ENCODE measurements at places on chromosomes 4 and X.
A peak's percentile ranks its signal among the peaks of the same experiment; 100 is the strongest.

GRCh38 chr4:134544303-134544770, 342.7 kb upstream of the PABPC4L start:
- DNase-seq: no peak

DNA sequence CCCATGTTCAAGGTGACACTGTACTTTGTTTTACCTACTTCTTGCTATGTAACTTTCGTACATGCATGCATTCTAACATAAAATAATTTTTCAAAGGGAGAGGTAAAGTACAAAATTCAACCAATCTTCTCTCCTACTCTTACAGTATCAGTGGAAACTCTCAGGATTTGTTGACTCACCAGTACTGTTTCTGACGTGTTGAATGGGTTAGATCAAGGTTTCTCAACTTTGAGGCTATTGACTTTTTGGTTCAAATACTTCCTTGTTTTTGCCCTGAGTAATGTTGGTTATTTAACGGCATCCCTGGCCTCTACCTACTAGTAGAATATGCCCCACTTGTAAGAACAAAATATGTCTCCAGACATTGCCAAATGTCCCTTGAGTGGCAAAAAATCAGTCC, 94.6 kb upstream of the SMAD1 start:
- no peak for DNase-seq

DNA sequence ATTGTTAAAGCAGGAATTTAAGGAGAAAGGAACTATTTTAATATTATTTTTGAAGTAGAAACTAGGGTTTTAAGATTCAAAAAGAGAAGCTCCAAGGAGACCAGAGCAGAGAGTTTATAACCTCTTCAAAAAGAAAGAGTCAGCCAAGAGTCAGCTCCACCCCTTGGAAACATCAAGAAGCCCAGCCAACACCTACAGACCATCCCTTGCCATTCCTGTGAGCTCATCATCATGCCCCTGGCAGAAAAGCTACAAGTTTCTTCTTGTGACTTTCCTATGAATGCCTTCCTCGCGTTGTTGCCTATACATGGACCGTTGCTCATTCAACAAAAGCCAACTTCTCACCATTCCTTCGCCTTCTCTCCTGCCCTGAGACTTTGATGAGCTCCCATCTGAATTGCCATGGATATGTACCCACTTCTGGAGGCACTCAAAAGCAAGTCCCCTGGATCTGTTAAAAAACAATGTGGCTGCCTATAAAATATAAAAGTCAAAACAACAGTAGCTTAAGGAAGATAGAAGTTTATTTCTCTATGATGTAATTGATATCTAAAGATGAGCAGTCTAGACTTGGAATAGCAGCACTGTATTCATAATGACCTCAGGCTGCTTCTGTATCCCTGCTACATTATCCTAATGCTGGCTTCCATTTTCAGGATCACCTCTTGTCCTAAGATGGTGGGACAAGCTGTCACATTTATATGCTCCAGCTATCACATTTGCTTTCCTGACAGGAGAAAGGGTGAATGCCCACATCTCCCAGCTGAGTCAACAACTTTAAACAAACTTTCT, 20.3 kb downstream of the PLRG1 start:
- no peak for DNase-seq

GRCh38 chr4:156962528-156962974, 9.0 kb downstream of the PDGFC start:
- DNase-seq: no peak

DNA sequence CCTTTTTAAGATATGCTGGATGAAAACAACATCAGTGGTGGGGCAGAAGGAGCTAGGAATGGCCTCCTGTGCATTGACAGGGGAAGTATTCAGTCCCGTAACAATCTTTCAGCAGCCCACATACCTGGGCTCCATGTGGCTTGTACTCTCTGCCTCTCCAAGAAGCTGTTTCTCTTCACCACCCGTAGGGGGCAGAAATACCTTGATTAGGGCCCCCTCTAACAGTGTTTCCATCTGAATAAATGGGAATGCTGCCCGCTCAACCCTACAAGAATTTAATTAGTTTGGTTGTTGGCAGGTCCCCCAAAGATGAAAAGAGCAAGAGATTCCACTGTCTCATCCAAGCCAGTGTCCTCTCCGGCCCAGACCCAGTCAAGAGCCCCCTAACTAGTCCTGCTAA, 155.2 kb downstream of the SMIM20 start:
- no peak for DNase-seq

- DNase-seq: no peak
Measured at GRCh38 chr4:183747931-183748670, 89.0 kb downstream of the TRAPPC11 start.

GRCh38 chrX:65196758-65197360, 220.6 kb upstream of the ZC4H2 start:
- no peak for DNase-seq

GRCh38 chr4:176654565-176655216, 138.0 kb downstream of the VEGFC start:
- DNase-seq: no peak

- no peak for DNase-seq
Measured at GRCh38 chr4:3386526-3386925, 55.2 kb upstream of the HGFAC start.

DNA sequence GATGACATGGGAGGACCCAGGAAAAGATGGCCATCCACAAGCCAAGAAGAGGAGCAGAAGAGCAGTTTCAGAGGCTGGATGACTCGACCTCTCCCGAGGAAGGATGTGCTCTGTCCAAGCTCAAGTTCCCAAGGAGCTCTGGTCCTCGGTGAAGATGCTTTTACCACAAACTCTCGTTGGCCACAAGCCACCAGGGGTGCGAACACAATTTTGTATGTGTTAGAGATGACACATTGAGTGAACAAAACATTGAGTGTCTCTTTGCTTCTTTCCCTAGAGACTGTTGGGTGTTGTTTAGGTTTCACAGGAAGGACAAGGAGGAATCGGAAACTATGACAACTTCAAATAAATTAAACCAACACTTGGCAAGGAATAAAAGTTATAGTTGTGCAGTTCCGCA, 26.3 kb downstream of the FGFBP1 start:
- no peak for DNase-seq

- no peak for DNase-seq
Measured at GRCh38 chr4:63036159-63036866, 1372.9 kb downstream of the TECRL start.

GRCh38 chr4:139655116-139655515, 10.5 kb upstream of the MGST2 start:
- DNase-seq: no peak

- DNase-seq: no peak
Measured at GRCh38 chr4:57426779-57427395, 316.7 kb upstream of the IGFBP7 start.

- DNase-seq: no peak
Measured at GRCh38 chrX:5876984-5877596, 351.6 kb downstream of the NLGN4X start.

- DNase-seq: no peak
Measured at GRCh38 chr4:133799717-133800315, 401.8 kb downstream of the PABPC4L start.

- DNase-seq: no peak
Measured at GRCh38 chrX:101417190-101417589, 9.2 kb downstream of the HNRNPH2 start.

- DNase-seq: no peak
Measured at GRCh38 chrX:11579636-11580600, 85.8 kb downstream of the ARHGAP6 start.

DNA sequence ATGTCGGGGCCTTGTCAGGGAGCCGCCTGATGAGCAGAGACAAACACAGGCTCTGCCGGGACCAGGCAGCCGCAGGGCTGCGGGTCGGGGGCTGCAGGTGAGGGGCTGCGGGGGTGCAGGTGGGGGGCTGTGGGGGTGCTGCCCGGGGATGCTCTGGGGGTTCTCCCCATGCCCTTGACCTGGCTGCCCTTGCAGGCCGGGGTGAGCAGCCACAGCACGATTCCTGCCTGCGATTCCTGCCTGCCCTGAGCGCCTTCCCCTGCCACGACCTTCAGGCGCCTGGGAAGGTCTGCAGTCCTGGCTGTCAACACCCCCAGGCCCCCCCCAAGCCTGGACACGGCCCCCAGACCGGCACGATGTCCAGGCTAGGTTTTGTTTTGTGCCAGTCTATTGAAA, 106.3 kb downstream of the FAM53A start:
- no peak for DNase-seq

- no peak for DNase-seq
Measured at GRCh38 chr4:42501624-42502401, 104.5 kb downstream of the SHISA3 start.

DNA sequence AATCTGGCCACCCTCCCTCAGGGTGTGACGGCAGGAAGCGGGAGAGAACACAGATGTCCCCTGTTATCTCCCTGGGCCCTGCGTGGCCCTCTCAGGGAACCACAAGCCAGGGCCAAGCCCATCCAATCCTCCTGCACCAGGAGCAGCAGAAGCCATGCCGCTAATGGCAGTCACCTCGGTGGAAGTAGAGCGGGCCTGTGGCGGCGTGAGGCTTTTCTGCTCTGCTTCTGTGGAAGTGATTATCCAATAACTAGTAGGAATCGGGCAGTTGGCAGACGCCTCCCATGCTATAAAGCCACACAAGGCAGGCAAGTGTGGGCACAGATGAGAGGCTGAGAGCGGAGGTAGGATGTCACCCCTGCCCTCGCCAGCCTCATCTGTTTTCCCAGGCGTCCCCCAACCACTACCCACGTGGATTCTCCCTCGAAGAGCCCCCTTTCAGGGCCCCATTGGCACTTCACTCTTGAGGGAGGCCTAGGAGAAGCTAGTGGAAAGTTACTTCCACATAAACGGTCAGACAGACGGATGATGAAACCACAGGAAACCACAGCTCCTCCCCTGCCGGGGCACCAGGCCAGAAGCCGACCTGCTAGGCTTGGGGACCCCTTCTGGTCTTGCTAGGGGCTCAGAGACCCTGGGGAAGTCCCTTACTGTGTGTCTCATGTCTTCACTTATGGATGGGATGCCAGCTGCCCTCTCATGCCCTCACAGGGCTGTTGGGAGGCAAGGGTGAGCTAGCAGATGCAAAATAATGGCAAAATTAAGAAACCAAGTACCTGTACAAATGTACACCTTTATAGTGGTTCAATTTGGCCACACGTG, 18.8 kb upstream of the TMSB4X start:
- peak; percentile 57 for DNase-seq

DNA sequence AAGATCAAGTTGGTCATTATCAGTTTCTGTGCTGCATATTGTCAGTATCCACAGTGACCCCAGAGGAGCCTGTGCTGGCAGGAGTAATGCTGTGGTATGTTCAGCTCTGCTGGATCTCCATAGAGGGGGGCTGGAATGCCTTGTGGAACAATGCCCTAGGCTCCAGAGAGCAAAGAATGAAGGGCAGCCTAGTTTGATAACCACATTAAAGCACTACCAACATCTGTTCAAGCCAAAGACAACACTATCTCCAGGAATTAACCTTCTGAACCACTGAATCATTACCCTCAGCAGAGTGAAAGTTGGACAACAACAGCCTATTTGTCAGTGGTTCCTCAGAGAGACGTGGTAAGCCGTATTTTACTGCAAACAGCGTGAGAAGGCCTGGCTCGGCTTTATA, 192.3 kb upstream of the CXorf66 start:
- DNase-seq: no peak

GRCh38 chr4:81528200-81528599, 56.5 kb upstream of the RASGEF1B start:
- no peak for DNase-seq

- DNase-seq: no peak
Measured at GRCh38 chrX:47232803-47233332, at the start of gene USP11. USP11 (plus strand) TSS chrX:47233009; CDS start chrX:47233044, 35 bp downstream.

DNA sequence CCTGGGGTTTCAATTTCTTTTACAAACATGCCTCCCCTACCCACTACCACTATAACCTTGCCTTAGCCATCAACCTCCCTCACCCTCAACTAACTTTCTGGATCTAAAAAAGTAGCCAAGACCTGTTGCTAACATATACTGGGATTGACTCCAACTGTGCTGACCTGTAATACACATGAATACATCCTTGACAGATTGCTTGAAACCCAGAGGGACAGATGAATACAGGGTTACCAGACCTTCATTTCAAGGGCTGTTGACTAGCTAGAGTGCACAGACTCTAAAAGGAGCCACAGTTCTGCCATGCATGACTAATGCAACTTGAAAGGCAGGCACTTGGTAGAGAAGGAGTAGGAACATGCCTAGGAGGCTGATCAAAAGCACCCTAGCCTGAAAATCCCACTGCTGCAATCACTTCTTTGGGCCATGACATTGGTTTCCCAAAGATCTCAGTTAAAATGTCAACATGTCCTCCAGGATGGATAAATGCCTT, 121.0 kb downstream of the PCDH19 start:
- DNase-seq: no peak

DNA sequence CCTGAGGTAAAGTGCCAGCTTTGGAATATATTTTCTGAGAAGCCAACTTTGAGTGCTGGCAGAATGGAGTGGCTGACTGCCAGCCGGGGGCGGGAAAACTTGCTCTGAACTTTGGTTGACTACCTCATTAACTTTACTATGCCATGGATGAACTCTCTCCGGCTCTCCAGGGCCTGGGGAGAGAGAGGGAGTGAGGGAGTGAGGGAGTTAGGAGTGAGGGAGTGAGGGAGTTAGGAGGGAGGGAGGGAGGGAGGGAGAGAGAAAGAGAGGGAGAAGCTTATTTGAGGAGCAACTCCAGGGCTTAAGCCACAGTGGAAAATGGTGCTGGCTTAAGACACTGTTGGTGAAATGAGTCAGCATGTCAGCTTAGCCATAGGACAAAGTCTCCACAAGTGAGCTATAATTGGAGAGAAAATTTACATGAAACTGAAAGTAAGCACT, 280.9 kb upstream of the RPS6KA3 start:
- no peak for DNase-seq

DNA sequence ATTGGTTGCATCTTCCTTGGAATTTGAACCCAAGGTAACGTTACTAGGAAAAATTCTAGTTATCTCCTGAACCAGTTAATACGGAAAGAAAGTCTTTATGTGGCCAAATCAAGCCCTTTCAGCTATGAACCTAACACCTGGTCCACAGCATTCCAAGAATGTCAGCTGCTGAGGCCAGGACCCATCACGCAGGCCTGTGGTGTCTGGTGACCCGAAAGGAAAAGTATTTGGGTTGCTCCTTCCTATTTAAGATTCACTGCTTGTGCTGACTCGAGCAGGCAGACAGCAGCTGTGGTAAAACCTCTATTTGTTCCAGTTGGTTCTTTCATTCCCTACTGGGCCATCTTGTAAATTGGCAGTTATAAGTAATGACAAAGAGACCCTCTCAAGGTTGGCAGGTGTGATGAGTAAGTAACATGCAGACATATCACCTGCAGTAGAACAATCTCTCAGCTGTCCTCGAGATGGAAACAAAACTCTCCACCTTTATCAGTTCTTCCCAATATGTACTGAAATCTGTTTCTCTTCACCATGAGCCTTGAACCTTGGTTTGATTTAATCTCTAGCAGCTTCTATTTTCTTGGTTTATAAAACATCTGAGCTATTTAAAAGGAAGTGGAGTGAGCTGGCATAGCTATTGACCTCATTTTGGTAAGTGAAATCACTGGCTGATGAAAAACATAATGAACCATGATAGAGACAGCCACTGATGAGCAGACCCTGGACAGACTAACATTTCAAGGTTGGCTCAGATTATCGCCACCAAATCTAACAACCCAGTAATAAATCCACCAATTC, 182.1 kb upstream of the SMIM31 start:
- no peak for DNase-seq

- DNase-seq: no peak
Measured at GRCh38 chr4:1177274-1178141, 5.1 kb upstream of the SPON2 start.

GRCh38 chr4:114659386-114660008, 60.9 kb downstream of the UGT8 start:
- DNase-seq: peak; percentile 14

Data from activated CD4-positive, alpha-beta T cell treated with anti-CD3 and anti-CD28 coated beads for 4 hours (primary cell).